Adrenal gland (tissue), 19 donors: ENCODE measurements at places on chromosomes 16 and 17.

DNA sequence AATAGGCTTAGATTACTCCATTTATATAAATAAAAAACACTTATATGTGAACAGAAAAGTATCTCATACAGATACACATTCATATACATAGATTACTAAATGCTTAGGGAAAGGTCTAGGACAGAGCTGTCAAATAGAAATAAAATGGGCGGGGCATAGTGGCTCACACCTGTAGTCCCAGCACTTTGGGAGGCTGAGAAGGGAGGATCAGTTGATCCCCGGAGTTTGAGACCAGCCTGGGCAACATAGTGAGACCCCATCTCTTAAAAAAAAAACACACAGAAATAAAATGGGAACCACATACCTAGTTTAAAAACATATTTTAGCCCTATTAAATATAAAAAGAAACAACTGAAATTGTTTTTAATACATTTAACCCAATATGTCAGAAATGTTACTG is 58.9 kb downstream of the CFDP1 start:
- no peaks in the 10 kb centered on the region for H3K36me3 ChIP-seq
- H3K27me3 ChIP-seq = no peaks in the 10 kb centered on the region
- no peak overlapping the region for H3K27ac ChIP-seq
- DNase-seq = no peak

- no peak for DNase-seq
- H3K27me3 ChIP-seq = no peaks in the 10 kb centered on the region
- H3K4me3 ChIP-seq = no peak overlapping the region
- no peaks in the 10 kb centered on the region for H3K36me3 ChIP-seq
Measured at GRCh38 chr17:17698869-17699351, 17.7 kb downstream of the RAI1 start.

DNA sequence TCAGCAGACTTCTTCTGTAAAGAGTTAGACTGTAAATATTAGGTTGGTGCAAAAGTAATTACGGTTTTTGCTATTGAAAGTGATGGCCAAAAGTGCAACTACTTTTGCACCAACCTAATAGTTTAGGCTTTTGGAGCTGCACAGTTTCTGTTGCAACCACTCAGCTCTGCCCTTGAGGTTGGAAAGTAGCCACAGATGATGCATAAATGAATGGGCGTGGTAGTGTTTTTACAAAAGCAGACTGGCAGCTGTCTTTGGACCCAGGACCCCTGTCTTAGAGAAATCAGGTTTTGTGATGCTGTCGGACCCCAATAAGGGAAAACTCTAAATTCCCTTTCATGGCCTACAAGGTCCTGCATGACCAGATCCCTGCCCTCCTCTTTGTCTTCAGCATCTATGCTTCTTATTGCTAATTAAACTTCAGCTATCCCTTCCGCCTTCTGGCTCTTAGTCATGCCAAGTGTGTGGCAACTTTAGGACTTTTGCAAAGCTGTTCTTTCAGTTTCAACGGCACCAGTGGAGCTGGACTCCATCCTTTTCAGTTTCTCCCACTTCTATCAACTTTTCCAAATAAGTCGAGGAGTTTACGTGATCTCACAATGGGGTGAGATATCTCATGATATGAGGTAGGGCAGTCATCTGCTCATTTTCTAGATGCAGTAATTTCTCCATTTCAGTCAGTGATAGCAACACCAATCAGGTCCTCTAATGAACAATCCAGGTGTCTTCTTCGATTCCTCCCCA is 232.3 kb downstream of the XYLT1 start:
- H3K27me3 ChIP-seq = no peaks in the 10 kb centered on the region
- H3K27ac ChIP-seq = no peak overlapping the region
- no peak overlapping the region for H3K4me3 ChIP-seq

DNA sequence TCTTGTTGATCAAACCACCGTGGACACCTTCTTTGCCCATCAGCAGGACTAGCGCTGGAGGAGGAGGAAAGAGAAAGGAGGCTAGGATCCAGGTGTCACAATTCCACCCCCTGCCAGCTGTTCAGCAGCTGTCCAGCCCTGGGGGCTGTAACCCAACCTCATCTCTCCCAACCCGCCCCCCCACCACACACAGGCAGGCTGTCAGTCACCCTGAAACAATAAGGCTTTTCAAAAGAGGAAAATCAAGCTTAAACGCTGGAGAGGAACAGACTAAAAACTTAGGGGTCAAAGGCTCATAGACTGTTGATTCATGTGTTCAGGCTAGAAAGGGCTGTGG is 2.4 kb downstream of the PFN1 start:
- peaks cover 37% of the 10 kb centered on the region for H3K4me1 ChIP-seq
- H3K27me3 ChIP-seq = no peaks in the 10 kb centered on the region
- H3K36me3 ChIP-seq = no peaks in the 10 kb centered on the region
- no peak for DNase-seq
- no peak overlapping the region for H3K4me3 ChIP-seq

DNA sequence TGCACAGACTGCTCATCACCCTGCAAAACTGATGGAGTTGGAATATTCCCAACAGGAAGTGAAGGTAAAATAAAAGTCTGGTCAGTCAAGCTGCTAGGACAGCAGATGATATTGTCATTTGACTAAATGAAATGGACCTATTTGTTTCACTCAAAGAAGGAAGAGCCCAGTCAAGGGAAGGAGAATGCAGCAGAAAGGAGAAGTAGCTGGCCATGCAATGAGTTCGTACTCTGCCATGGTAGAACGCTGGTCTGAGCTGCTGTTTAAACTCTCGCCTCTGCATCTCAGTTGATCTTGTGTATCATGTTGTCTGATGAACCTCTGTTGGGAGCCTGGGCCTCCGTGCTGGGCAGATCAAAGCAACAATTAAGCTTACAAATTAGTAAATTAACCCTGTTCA is 15.6 kb upstream of the YPEL2 start:
- DNase-seq = no peak
- H3K27ac ChIP-seq = no peak overlapping the region
- no peaks in the 10 kb centered on the region for H3K36me3 ChIP-seq
- H3K4me3 ChIP-seq = no peak overlapping the region
- H3K4me1 ChIP-seq = no peaks in the 10 kb centered on the region

DNA sequence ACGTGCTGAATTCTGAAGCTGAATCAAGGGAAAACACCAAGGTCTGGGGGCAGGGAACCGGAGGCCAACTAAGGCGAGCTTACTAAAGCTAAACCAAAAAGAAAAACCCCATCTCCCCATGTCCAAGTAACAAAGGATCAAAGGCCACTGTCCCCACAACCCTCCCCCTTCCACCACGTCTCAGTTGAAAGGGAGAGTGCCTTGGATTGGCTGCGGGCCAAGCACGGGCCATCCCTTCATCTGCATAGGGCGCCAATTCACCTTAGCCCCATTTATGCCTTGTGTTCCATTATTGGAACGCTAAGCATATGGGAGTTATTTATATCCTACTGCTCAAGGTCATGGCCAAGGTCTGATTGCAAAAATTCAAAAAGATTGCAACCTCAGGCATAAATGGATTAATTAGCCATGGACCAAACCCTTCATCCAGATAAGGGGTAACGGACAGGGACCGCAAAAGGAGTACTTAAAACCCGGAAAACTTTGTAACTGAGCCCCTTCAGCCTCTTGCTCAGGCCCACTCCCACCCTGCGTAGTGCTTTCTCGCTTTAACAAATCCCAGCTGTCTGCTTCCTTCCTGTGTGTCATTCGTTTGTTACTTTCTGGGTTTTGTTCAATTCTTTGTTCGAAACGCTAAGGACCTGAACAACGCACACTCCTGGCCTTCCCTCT is 740 bp upstream of the ATP6V0D1 start:
- H3K4me1 ChIP-seq = peaks cover 32% of the 10 kb centered on the region
- peak; percentile 65 for DNase-seq
- no peaks in the 10 kb centered on the region for H3K27me3 ChIP-seq
- H3K36me3 ChIP-seq = no peaks in the 10 kb centered on the region
- peak overlapping the region; percentile 21 for H3K27ac ChIP-seq

DNA sequence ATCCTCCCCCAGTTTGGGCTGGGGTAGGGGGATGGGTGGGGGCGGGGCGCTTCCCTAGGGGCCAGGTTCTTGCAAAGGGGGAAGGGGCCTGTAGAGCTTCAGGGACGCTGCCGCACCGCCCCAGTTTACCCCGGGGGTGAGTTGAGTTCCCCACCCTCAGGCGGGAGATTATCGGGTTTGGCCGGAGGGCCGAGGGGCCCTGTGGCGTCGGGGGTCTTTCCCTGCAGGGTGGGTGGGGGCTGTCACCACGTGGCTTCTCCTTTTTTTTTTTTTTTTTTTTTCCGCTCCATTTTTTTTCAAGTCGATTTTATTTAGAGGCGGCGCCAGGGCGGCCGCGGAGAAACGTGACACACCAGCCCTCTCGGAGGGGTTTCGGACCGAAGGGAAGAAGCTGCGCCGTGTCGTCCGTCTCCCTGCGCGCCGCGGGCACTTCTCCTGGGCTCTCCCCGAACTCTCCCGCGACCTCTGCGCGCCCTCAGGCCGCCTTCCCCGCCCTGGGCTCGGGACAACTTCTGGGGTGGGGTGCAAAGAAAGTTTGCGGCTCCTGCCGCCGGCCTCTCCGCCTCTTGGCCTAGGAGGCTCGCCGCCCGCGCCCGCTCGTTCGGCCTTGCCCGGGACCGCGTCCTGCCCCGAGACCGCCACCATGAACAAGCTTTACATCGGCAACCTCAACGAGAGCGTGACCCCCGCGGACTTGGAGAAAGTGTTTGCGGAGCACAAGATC is at the start of gene IGF2BP1:
Gene IGF2BP1, plus strand, starts transcription at position 283 of the 724 bp plus-strand sequence. Its CDS starts 361 bp downstream, at position 644.
- H3K27ac ChIP-seq = no peak within 1 kb of the TSS
- no peak within 1 kb of the TSS for H3K4me3 ChIP-seq
- no peaks in the 10 kb centered on the region for H3K36me3 ChIP-seq
- H3K4me1 ChIP-seq = no peaks in the 10 kb centered on the region

DNA sequence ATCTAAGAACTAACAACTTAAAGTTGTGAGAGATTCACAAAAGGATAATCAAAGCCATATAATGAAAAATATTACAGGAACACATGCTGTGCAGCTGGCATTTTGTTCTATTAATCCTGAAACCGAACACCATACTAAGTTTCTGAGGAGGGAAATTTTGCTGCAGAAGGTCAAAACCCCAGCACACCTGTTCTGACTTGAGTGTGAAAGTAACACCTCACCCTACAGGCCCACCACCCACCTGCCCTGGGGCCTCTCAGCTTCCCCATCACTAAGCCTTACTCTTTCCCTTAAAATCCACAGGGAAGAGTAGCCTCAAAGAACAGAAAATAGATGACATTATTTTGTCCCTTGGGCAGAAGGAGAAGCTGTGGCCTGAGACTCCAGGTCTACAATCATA is 44.8 kb downstream of the STAT5A start:
- peaks cover 97% of the 10 kb centered on the region for H3K36me3 ChIP-seq
- no peak overlapping the region for H3K27ac ChIP-seq
- no peak for DNase-seq
- no peaks in the 10 kb centered on the region for H3K4me1 ChIP-seq
- no peak overlapping the region for H3K4me3 ChIP-seq

DNA sequence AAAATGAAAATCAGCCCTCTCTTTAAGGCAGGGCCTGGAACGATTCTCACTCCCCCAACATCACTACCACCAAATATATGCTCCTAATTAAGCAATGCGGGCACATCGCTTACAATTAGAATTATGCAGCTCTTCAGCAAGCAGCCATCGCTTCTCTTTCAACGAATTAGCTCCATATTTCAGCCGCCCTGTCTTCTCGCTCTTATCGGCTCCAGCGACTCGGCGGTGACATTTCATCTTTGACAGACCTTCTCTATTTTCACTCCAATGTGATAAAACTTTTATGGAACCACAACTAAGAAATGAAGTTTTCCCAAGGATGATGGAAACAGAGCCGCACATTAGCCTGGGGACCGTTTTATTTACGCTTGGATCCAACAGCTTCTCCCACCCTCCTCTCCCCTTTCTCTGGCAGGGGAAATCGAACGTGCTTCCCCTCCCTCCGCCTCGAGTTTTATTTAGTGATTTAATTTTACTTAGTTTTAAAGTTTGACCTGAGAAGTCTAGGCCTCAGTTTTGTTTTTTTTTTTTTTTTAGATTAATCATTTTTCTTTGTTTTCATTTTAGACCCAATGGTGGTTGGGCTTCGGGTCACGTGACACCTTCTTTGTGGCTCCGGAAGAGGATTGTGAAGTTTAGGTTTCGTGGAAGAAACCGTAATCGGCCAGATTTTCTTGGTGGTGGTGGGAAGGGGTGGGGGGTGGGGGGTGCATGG is 3.1 kb upstream of the HOXB2 start:
- H3K4me3 ChIP-seq = peak overlapping the region; percentile 21
- H3K4me1 ChIP-seq = peaks cover 13% of the 10 kb centered on the region
- no peak for DNase-seq
- peaks cover 11% of the 10 kb centered on the region for H3K36me3 ChIP-seq
- peak overlapping the region; percentile 54 for H3K27ac ChIP-seq

DNA sequence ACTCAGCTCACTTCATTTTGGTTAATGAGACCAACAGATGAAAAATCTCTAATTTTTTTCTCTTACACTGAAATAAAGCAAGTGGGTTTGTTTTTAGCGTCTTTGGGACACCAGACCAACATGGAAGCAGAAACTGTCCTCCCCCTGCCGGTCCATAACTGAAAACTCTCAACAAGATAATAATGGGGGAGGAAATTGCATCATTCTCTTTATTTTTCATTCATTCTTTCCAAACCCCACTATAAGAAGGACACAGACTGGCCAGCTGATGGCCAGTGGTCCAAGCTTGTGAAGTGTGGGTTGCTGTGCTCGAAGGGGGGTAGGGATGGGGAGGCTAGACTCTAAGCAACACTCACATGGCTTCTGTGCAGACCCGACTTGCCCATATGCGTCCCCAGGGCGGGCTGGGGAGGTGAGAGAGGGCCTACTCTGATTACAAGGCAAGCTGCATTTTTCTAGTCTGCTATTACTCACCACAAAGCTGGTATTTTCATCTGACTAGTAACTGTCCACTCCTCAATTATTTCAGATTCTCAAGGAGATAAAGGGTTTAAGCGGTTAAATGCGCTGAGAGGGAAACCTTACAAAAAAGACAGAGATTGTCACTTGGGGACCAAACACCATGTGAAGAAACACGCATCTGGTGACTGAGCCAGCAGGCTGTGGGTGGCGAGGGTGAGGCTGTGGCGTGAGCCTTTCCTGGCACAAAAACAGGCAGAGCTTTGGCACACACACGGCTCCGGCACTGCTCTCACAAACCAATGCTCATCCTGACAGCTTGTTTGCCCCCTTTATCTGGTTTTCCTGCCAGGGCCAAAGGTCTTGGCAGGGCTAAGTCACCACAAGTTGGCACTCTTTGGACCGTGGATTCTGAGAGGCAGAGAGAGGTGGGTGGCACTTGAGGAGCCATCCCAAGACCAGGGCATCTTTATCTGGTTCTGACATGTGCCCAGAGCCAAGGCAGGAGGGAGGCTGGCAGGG is 38.2 kb downstream of the MARF1 start:
- H3K36me3 ChIP-seq = peaks cover 77% of the 10 kb centered on the region
- H3K4me3 ChIP-seq = no peak overlapping the region
- DNase-seq = no peak
- peaks cover 6% of the 10 kb centered on the region for H3K4me1 ChIP-seq
- H3K27ac ChIP-seq = no peak overlapping the region

- no peak for DNase-seq
- H3K4me1 ChIP-seq = no peaks in the 10 kb centered on the region
- no peaks in the 10 kb centered on the region for H3K27me3 ChIP-seq
- H3K36me3 ChIP-seq = no peaks in the 10 kb centered on the region
Measured at GRCh38 chr17:32596206-32596605, 109.4 kb downstream of the CDK5R1 start.
